ENCODE measurements at places on chromosomes 3 and 15.

DNA sequence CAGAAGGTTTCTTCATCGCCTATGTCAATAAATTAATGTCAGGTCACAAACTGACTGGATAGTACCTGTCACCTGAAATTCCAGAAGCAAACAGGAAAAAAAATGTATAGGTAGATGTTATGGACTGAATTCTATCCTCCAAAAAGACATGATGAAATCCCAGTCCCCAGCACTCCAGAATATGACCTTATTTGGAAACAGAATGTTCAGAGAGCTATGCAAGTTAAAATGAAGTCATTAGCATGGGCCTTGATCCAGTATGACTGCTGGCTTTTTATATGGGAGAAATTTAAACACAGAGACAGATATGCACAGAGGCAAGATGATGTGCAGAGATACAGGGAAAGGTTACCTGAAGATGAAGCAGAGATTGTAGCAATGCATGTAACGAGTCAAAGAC, 953.4 kb downstream of the ZPLD1 start:
- DNase-seq, result no peak

DNA sequence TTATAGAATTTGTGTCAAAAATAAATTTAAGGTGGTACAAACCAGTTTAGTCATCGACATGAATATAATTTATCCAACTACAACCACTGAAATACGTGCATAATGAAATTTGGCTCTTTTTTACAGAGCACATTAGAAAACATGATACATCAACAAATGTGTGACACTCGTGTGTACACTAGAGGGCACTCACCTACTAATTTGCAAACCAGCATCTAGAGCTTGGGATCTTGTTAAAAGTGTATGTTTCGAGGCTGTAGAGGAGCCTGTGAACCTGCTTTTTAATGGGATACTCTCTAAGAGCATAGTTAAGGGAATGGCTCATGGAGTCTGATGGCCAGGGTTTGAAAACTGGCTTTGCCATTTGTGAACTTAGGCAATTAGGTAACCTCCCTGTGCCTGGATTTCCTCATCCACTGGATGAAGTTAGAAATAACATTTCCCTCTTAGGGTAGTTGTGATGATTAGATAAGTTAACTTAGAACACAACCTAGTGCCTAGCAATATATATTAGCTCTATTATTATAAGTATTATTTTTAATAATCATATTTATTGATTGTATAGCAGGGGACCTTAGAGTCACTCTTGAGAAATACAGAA, 8.8 kb upstream of the CPOX start:
- peak; percentile 41 for DNase-seq

GRCh38 chr15:71288348-71288955, 173.2 kb downstream of the THSD4 start:
- DNase-seq, result no peak

DNA sequence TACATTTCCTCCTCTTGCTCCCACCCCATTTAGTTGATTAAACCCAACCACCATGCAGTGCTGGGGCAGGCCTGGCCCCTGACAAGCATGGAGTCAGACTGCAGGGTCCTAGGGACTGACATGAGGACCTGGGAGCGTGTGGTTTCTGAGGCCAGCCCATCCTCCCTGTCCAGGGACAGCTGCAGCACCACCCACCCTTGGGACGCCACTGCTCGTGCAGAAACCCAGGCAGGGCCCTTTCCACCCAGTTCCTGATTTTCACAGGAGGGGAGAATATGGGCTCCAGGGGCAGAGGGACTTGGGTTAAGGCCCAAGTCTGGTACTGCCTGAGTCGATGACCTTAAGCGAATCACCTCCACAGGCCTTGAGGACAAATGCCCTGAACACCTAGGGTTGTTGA, 23.7 kb downstream of the PLXND1 start:
- DNase-seq, result no peak

DNA sequence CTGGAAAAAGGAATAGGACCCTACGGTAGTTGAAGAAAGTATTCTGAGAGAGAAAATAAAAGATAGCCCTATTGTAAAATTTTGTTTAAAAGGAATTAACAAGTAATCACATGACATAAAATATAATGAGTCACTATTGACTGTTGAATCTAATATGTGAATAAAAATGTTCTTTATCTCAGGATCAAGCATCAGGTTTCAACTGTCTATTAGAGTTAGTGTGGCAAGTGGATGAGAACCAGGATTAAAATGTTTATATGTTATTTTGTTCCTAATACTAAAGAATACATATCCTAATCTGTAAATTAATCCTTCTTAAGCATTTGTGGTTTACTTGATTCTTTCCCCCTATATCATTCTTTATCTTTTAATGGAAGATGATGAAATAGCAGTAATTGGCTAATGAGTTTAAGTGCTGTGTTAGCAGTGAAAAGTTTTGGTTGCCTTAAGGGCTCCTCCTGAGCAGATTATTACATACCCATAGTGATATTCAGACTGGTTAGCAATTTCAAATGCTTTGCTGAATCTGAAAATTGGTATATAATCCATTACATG, 101.8 kb upstream of the BCHE start:
- no peak for DNase-seq

GRCh38 chr3:87203809-87204208, 23.3 kb upstream of the CHMP2B start:
- DNase-seq, result no peak

GRCh38 chr3:132198516-132198915, 118.7 kb upstream of the ACP3 start:
- no peak for DNase-seq

DNA sequence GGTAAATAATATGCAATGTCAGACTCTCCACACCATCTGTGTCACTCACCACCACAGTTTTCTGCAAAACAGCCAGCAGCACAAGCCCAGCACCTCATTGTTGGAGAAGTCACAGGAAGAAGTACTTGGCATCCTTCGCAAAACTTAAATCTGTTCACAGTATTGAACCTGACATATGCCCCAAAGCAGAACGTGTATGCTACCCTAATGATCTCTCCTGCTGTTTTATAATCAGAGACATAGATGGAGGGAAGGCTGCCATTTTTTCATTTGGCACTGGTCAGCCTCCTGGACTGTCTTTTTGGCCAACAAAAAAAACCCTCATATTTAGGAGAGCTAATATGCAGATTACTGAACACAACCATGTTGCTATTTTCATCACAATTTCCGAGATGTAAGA, 1272.9 kb downstream of the ROBO1 start:
- DNase-seq, result no peak

- no peak for DNase-seq
These were observed 42.3 kb downstream of the PDHB start for GRCh38 chr3:58391156-58391865.

DNA sequence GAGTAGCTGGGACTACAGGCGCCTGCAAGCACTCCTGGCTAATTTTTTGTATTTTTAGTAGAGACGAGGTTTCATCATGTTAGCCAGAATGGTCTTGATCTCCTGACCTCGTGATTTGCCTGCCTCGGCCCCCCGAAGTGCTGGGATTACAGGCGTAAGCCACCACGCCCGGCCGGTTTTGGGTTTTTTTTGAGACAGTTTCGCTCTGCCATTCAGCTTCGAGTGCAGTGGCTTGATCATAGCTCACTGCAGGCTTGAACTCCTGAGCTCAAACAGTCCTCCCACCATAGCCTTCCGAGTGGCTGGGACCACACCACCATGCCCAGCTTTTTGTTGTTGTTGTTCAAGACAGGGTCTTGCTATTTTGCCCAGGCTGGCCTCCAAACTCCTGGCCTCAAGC, 16.0 kb upstream of the SCAP start:
- DNase-seq, result no peak

DNA sequence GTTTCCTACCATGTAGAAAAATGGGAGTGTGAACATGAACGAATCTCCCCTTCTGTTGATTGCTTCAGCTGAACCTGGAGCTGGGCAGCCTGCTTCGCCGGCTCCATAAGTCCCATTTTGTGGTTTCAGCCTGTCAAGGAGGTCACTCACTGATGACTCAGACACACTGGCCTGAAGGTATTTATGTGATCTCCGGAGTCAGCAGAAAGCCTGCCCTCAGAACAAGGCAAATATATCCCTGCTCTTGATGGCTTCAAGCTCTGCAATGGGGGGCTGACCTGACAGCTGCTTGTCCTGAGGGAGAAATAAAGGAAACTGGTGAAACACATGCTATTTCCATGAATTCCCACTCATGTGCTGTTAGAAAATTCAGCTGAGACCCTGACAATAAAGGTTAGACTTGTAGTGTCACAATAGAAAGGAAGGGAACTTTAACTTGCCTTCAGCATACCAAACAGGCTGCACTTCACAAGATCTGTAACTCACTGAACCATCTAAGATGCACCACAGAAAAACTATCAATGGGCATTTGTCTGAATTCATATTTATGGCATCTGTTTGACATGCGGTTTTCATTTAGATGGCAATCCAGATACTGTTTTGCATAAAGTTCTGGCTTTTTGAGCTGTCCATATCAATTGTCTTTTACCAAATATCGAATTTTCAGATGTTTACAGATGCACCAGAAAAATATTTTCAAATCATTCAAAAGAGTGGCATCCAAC, 282.0 kb upstream of the VEPH1 start:
- peak; percentile 85 for DNase-seq

- DNase-seq, result no peak
These were observed 5.0 kb downstream of the SUCNR1 start for GRCh38 chr3:151878465-151878864.

DNA sequence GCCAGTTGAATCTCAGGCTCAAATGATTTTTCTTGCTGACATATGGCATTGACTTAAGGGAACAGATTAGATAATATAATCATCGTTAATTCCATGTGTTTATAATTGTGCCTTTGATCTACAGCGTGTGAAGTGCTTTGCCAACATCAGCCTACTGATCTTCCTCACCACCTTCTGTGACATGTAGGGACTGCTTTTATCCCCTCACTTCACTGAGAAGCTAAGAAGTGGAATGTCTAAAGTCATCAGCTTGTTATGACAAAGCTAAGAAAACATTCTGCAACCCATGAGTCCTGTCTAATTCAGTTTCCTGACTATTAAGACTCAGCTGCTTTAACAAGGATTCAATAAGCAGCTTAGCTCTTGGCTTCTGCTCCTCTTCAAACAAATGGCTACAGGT, 106.0 kb downstream of the MYH15 start:
- no peak for DNase-seq

GRCh38 chr15:63601704-63602185, 4.6 kb downstream of the FBXL22 start:
- peak; percentile 49 for DNase-seq

- DNase-seq, result no peak
These were observed 87.7 kb upstream of the HACD2 start for GRCh38 chr3:123672429-123673146.

- DNase-seq, result no peak
These were observed 30.5 kb downstream of the LRRK1 start for GRCh38 chr15:100949691-100950090.

DNA sequence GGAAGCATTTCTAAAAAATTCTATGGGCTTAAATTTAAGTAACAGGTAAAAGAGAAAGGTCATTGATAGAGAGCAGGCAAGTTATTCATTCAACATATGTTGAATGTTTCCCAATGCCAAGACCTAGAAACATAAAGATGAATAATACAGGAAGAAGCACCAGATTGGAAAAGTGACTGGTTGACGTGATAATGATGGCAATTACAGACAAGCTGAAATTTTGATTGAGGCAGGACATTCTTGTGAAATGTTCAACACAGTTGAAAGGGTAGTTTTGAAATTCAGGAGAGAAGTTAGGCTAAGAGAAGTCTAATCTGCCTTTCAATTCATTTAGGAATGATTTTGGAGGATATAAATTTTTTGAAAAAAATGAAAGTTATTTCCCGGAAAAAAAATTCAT, 536.3 kb upstream of the NAALADL2 start:
- no peak for DNase-seq

GRCh38 chr15:39556461-39556860, 24.4 kb upstream of the THBS1 start:
- DNase-seq, result no peak

GRCh38 chr3:78754066-78754743, 1013.6 kb downstream of the ROBO1 start:
- DNase-seq, result peak; percentile 32

GRCh38 chr3:119555309-119555735, 4.1 kb downstream of the CD80 start:
- DNase-seq, result peak; percentile 32

GRCh38 chr3:32822609-32823498, 5.1 kb downstream of the TRIM71 start:
- no peak for DNase-seq

GRCh38 chr3:12759693-12760565, 870 bp upstream of the TMEM40 start:
- peak; percentile 78 for DNase-seq

DNA sequence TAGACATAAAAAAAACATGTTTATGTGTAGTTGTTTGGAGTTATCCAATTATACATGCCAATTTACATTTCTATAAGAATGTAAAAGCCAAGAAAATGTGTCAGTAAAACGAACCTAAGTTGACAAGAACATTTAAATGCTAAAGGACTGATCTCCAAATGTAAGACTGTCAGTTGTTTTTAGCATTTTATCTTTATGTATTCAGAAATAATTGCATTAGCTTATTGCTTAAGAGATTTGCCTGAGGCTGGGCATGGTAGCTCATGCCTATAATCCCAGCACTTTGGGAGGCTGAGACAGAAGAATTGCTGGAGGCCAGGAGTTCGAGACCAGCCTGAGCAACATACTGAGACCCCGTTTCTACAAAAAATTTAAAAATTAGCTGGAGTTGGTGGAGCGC, 26.9 kb downstream of the PXK start:
- DNase-seq, result no peak

GRCh38 chr15:71444866-71445590, 329.8 kb downstream of the THSD4 start:
- DNase-seq, result peak; percentile 34

GRCh38 chr15:41727143-41727542, 47.1 kb upstream of the MAPKBP1 start:
- DNase-seq, result no peak

- no peak for DNase-seq
These were observed 127.5 kb downstream of the UACA start for GRCh38 chr15:70635895-70636294.

Data from trophoblast cell (in vitro differentiated cells and primary cell).